Activated CD8-positive, alpha-beta T cell treated with anti-CD3 and anti-CD28 coated beads for 36 hours (primary cell): ENCODE measurements at places on chromosomes 11 and 22. TPM values are rescaled to one million over a fixed set of nuclear protein-coding genes. Genes with fewer than 3 reads are reported as not detected.

Gene ADAMTS8
- not detected for total RNA-seq

Gene SLC1A2
- not detected for total RNA-seq

Gene PNPLA3
- 0.58 TPM for total RNA-seq

Gene CFAP300
- not detected for total RNA-seq

Gene NFAM1
- total RNA-seq, result 0.16 TPM

Gene DBX1
- total RNA-seq, result not detected

Gene ZFTA
- total RNA-seq, result 4.1 TPM

Gene OR5D13
- total RNA-seq, result not detected

Gene MRGPRF
- not detected for total RNA-seq

Gene ZFP91
- total RNA-seq, result 37.2 TPM

Gene FJX1
- total RNA-seq, result 2.1 TPM
